ENCODE measurements at places on chromosomes 2 and 18.

DNA sequence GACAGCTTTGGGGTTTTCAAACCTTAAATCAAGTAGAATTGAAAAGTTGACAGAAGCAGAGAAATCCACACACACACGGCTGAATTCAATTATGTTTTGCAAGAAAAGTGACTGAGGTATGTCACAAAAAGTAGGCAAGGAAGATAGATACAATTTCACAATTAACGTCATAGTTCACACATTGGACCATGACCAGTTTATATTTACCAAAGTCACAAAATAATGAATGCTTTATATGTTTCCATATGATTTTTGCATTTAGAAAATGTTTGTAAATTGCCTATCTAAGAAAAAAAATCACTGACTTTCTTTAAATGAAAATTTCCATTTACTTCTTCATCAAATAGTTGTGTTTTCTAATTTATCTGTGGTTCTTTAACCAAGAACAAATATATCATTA, 29.4 kb upstream of the ZNF516 start:
- DNase-seq = no peak

DNA sequence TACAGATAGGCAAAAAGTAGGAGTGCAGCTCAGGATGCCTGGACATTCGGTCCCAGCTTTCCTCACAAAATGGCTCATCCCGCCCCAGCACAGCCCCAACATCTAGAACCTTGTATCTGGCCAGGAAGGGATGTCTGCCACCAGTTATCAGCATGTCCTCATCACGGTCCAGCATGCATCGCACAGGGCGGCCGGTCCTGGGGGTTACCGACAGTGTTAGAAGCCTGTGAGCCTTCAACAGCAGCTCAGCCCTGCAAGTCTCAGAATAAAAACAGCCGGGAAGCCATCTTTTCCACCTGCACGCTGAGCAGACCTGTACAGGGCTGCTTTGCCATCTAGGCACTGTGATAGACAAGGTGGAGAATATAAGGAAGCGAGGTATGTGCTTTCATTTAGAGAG, 49.2 kb downstream of the XDH start:
- no peak for DNase-seq

DNA sequence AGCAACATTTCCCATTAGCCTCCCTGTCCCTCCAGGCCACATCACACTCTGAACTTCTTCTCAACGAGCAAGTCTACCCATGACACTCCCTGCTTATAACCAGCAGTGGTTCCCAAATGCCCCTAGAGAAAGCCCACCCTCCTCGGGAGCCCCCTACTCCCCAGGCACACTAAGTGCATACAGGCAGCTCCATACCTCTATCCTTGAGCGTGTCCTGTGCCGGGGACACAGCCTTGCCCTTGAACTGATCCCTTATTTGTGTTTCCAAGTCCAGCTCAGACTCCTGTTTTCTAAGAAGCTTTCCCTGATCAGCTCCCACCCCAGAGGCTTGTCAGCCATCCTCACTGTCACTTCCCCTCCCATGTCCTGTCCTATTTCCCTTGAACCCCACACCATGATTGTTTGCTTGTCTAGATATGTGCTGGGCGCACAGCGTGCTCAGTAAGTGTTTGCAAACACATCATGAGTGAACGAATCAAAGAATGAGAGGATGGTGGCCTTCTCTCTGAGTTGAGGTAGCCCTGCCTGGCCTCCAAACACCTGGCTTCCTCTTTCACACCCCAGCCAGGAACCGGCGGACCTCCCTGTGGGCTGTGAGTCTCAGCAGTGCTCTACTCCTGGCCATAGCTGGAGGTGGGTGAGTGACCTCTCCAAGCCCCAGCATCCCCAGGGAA, 2.1 kb downstream of the TEX51 start:
- DNase-seq = no peak

GRCh38 chr18:78790960-78791359, 188.7 kb upstream of the SALL3 start:
- no peak for DNase-seq

DNA sequence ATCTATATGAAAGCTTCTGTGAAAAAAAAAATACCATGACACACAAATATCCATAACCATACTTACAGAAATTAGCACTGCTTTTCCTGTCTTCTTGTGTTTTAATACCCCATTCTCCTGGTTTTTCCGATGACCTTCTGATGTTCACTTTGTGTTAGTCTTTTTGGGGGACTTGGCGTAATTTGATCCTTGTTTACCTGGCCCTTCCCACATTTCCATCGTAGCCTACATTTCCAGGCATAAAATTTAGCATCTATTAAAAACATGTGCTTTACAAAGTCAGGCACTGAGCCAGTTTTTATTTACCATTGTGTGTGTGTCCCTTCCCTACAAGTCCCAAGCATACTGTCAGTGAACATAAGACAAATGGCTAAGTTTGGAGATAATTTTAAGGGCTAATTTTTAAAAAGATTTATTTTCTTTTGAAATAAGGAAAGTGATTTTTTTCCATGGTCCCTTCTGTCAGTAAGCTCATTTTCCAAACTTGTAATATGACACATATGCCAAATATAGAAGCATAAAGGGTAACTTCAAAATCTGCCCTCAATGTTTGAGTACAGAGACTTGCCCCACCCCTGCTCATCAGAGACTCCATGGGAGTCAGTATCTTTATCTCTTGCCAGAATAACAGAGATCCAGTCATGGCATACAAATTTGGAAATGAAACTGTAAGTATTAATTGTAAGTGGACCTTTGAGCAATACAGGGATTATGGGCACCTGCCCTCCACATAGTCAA, 27.3 kb downstream of the SESTD1 start:
- DNase-seq = no peak

DNA sequence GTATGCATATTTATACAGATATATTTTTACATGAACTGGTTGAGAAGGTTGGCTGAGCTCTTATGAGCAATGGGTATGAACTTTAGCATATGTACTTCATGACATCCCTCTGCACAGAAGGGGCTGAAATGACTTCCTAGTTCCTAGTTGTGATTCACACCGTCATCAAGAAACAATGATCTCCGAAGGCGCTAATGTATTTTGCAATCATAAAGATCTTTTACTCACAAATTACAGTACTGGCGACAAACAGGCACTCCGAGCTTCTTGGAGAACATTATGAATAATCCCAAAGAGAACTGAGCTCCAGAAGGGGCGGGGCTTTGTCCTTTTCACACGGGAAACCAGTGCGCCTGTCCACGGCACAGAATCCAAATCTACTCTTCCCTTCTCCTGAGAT, 18.1 kb downstream of the BCL2 start:
- DNase-seq = no peak

- DNase-seq = no peak
These were observed 677.6 kb downstream of the BCL11A start for GRCh38 chr2:59875836-59876235.

GRCh38 chr2:113158884-113159553, 14.8 kb upstream of the PSD4 start:
- no peak for DNase-seq

- no peak for DNase-seq
These were observed 316.1 kb downstream of the LNPK start for GRCh38 chr2:175686002-175686401.

DNA sequence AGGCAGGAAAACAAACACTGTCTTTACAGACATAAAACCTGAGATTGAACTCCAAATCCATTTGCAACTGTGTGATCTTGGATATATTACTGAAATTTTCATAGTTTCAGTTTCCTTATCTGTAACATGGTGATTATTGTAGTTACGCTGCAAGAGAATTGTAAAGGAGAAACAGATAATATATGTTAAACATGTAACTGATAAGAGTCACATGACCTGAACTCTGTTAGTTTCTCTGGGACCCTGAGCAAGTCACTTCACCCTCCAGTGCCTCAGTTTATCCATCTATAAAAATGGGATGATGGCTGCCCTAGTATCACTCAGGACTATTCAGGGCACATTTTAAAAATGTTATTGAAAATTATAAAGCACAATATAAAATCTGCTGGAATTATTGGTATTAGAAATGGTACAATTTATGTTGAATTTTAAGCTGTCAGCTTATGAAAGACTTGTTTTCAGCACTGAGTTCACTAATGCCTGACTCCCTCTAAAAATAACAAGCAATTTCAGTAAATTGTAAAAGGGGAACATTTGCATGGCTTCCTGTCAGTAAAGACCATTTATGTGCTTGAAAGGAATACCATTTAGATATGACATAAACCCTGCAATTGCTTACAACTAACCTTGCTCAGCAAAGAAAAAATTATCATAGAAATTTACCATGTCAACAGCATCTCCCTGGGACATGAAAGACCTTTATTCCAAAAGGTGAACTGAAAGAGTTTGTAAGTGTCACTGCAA, 393.5 kb downstream of the RAD51AP2 start:
- DNase-seq = no peak

- DNase-seq = no peak
These were observed 290.2 kb upstream of the PARD3B start for GRCh38 chr2:204255071-204255470.

DNA sequence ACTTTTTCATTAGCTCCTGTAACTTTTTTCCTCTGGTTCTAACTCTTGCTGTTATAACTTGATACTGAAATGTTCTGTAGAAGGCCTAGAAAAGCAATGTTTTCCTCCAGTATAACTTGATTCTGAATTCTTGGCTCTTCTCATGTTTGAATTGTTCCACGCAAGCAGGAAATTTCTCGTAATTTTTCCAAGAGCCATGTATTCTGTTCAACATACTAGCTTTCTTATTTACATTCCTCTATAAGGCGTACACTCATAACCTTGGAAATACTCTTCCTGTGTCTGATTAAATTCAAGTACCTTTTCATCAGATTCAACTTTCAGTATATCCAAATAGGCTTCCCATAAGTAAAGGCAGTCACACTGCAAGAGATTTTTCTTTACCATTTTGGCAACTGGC, 109.1 kb downstream of the SMAD2 start:
- DNase-seq = no peak

GRCh38 chr2:215439980-215440512, 4.2 kb upstream of the FN1 start:
- no peak for DNase-seq

DNA sequence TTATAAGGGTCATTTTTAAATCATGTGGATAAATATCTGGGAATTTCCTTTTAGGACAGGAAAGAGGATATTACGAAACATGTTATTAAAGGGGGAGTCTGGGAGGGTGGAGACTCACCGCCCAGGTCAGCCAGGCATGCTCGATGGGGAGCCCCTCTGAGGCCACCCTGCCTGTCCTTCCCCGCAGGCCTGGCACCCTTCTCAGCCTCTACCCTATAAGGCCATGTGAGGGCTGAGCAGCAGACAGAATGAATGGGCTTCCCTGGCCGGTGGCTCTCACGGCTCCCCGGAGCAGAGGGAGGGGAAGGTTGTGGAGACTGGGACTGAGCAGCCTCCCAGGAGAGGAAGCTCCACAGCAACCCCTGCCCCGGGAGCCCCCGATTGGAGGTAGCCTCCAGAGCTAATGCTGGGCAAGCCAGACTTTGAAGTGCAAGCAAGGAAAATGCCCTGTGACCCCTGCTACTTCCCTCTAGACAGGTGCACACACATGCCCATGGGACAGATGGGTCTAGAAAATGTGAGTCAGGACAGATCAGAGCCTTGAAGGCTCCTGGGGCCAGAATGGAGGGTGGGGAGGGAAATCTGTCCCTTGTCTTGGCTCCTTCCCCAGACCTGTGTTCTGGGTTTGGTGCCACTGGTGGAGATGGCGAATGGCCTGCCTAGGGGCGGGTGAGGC, 13.2 kb upstream of the ARMC9 start:
- no peak for DNase-seq

- peak; percentile 67 for DNase-seq
These were observed 4.9 kb upstream of the STK17B start for GRCh38 chr2:196176142-196176738.

DNA sequence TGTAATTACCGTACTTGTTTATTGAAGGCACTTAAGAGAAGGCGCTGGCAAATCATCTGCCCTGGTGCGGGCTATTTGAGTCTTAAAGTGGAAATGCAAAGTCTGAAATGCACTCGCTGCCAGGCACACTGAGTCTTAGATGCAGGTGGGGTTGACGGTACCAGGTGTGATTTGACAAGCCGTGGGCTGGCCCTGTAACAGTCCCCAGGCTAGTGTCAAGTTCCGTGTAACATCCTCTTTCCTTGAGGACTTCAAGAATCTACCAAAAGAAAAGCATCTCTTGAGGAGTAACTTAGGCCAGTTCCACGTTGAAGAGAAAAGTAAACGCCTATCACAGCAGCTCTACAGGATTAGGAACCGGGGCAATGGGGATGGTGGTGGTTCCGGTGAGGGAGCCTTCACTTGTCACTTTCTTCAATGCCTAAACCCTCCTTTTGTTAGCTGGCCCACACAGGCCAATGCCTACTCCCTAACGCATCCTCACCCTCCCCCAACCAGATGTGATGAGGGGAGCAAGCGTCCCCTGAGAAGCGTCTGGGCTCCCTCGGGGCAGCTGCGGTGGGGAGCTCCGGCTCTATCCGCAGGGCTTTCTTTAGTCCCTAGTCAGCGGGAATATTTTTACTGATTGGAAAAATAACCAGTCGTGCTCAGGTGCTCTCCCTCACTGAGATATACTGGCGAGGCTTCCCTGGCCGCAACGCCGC, 1.5 kb upstream of the UGP2 start:
- DNase-seq = no peak

DNA sequence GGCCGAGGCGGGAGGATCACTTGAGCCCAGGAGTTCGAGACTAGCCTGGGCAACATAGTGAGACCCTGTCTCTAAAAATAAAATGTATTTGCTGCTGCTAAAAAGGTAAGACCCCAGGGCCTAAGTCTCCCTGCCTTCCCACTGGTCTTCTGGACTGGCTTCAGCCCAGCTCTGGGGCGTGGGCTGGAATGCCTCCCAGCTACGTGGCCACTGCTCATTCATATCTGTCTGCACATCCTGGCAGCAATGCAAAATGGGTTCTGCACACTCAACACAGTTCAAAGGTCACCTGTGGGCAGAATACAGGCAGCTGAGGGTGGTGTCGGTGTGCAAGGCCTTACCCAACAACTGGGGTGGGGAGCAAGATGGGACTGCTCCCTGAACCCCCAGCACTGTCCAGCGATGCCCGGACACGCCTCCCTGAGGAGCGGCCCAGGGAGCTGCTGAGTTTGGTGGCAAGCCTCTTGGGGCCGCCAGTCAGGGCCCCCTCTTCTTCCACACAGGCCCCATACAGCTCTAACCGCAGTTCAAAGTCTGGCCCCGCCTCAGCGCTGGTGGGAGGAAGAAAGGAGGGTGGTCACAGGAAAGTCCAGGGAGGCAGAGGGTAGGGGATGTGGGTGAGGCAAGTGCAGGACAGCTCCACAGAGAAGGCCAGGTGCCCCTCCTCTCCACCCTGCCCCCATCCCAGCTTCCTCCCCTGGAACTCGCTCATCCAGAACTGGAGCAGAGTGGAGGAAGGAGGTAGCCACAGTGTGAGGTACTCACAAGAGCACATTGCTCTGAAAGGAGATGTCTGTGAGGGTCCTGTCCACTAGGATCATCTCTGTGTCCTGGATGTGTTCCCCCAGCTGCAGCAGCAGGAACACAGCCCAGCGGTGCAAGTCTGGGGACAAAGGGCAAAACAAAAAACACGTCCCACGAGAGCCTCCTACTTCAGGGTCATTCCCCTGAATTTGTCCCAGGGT, 8.2 kb downstream of the WDR54 start:
- no peak for DNase-seq

- no peak for DNase-seq
These were observed 964.7 kb upstream of the ZEB2 start for GRCh38 chr2:145484448-145485097.

All from stimulated activated CD4-positive, alpha-beta T cell treated with anti-CD3 and anti-CD28 coated beads, Interleukin-1b, Interleukin-23, amount 100 ng/mL, for 1 hour (primary cell).